NCI-H1417 (cell line): ENCODE measurements at places on chromosomes 1 and 21.

DNA sequence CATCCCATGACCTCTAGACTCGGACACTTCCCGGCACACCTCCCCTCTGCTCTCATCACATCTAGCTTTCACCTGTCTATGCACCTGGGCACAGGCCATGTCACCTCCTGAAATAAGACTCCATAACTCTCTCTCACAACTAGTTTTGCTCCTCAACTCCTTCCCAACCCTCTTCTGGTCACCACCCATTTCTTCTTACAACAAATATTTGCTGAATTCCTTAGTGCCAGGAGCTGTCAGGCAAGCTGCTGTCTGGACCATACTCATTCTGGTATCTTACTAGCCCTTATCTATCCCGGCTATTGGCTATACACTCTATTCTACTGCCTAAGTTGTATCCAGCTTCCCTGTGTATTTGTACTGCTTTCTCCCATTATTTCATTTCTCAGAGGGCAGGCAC, 49.1 kb downstream of the LRRC71 start:
- DNase-seq: no peak

GRCh38 chr1:238226810-238227209, 336.1 kb upstream of the ZP4 start:
- no peak for DNase-seq

- no peak for DNase-seq
Observed at GRCh38 chr1:47663286-47663685, 225.4 kb downstream of the FOXD2 start.

DNA sequence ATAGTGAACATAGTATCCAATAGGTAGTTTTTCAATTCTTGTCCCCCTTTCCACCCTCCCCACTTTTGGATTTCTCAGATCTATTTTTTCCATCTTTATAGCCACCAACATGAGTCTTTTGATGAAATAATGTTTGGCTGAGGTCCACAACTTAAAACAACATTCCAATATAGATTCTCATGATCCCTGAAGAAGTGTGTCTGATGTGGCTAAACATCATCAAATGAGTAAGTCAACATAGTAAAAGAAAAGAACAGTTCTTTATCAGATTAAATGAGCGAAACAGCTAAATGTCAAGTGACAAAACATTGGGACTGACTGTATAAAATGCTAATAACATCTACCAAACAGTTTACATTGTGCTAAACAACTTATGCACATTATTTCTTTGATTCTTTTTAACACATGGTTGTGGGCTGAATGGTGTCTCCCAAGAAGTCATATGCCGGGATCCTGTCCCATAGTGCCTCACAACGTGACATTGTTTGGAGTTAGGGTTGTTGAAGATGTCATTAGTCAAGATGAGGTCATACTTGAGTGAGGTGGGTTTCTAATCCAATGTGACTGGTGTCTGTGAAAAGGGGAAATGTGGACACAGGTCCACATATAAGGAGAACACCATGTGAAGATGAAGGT, 453.6 kb downstream of the LTN1 start:
- DNase-seq: no peak

- DNase-seq: no peak
Observed at GRCh38 chr1:15402809-15403450, 6.8 kb upstream of the EFHD2 start.

DNA sequence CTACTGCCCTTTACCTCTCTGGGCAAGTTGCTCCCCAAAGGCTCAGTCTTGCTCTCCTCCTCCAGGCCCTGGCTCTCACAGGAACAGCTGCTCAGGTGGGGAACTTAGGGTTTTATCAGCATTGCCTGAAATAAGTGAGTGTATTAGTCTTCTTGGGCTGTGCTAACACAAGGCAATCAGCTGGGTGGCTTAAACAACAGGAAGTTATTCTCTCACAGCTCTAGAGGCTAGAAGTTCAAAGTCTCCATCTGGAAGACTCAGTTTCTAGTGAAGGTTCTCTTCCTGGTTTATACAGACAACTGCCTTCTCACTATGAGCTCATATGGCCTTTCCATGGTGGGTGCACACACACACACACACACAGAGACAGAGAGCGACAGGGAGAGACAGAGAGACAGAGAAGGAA, 2.8 kb upstream of the CD1C start:
- no peak for DNase-seq

DNA sequence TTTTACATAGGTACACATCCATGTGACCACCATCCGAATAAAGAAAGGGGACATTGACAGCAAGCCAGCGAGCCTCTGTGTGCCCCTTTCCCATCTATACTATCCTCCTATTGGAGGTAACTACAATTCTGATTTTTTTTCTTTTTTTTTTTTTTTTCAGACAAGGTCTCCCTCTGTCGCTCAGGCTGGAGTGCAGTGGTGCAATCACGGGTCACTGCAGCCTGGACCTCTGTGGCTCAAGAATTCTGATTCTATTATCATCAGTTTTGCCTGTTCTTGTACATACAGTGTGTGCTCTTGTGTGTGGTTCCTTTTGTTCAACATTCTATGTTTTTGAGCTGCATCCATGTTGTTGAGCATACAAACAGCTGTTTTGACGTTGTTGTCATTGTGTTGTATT, 56.0 kb upstream of the SRSF10 start:
- DNase-seq: no peak

DNA sequence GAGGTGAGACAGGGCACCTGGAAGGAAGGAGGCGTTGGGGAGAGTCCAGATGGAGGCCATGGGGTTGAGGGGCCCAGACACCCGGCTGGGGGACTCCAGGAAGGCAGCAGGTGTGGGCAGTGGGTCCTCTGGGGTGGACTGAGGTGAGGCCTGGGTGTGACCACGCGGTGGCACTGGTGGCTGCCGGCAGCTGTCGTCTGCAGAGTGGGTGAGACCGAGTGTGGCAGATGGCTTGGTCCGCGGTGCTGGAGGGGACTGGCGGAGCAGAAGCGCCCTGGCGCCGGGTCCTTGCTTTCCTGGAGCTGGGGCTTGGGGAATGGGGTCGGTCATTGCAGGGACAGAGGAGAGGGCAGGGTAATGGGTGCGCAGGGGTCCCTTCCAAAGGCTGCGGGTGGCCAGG, 12.5 kb downstream of the AGRN start:
- peak; percentile 37 for DNase-seq

DNA sequence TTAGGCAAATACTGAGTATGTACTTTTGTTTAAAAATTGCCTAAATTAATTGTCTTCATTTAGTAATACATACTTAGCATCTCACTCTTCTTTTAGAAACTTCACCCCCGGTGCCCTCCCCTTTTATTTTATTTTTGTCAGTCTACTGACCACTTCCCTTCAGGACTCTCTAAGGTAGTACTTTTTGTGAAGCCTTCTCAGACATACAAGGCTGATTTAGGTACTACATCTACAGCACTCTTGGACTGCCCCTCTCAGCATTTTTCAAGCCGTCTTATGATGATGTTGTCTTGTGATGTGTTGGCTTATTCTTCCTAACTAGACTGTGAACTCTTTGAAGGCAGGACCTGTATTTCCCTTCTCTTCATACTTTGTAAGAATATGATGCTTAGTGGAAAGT, 24.7 kb downstream of the RPS6KC1 start:
- DNase-seq: no peak

DNA sequence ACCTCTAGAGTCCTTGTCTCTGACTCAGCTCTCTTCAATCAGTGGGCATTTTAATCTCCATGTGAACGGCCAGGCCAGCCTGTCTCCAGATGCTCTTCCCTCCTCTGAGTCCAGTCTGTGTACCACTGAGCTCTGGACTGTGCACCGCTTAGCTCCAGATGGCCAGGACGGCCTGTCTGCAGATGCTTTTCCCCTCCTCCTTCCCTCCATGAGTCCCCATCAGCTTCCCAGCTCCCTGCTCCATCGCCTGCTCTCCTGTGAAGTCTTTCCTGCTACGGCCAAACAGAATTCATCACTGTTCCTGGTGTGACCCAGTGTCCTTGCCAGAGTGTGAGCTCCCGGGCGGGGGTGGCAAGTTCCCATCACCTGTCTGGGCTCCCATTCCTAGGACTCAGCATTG, 42.0 kb downstream of the STUM start:
- no peak for DNase-seq
